ENCODE measurements at places on chromosomes 6 and 20.

DNA sequence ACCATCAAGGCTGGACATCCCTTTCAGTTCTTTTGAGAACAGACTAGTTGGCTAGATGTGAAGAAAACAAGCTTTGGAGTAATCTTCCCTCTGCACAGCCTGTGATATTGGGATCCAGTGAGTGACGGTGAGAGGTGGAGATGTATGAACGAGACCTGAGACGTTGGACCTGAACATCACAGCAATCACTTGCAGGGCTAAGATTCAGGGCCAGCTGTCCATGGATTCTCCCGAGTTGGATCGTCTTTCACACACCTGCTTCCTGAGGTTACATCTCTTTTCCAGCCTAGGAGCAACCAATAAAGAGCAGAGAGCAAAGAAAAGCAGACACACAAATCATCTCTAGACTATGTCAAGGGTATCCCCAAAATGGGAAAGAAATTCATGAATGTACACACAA, 30.0 kb upstream of the TMEM14A start:
- no peak for DNase-seq

GRCh38 chr20:57179265-57179664, 87.2 kb downstream of the BMP7 start:
- DNase-seq, result no peak

DNA sequence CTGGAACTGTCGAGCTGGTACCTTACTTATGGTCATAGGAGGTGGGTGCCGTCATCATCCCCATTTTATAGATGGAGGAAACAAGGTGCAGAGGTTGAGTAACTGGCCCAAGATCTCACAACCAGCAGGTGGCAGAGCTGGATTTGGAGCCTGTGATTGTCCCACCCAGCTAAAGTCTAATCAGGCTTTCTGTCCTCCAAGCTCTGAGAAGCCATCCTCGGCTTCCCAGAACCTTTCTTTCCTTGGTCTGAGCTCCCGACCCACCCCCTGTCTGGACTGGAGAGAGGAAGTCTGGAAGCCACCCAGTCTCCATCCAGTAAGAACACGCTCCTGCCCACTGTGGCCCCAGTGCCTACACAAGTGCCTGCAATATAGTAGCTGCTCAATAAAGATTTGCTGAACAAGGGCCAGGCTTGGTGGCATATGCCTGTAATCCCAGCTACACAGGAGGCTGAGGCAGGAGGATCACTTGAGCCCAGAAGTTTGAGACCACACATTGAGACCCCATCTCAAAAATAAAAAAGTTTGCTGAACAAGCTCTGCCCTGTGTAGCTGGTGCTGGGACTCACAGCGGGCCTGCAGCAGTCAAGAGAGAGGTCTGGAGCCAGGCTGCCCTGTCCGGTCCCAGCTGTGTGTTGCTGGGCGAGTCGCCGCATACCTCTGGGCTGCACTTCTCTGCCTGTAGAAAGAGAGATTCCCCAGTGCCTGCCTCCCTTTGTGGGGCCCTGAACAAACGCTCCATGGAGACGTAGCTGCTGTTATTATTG, 32.5 kb upstream of the DLGAP4 start:
- no peak for DNase-seq

- no peak for DNase-seq
Measured at GRCh38 chr20:7866285-7866684, 74.0 kb downstream of the HAO1 start.

DNA sequence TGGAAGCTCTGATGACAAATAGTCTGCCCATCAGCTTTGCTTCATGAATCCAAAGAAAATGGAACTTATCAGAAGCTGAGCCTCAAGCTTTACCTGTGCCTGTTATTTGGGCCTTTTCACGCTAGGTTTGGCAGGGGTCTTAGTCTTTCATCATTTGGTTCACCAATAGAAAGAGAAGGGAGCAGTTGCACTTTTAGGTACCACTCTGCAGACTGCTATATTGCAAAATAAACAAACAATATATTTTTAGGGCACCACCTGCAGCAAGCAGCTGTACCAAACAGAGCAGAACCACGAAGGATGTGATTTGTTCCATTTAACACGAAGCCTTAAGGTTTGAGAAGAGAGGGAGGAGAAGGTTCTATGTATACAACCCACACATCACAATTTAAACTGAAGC, 291.4 kb upstream of the RNF217 start:
- no peak for DNase-seq

DNA sequence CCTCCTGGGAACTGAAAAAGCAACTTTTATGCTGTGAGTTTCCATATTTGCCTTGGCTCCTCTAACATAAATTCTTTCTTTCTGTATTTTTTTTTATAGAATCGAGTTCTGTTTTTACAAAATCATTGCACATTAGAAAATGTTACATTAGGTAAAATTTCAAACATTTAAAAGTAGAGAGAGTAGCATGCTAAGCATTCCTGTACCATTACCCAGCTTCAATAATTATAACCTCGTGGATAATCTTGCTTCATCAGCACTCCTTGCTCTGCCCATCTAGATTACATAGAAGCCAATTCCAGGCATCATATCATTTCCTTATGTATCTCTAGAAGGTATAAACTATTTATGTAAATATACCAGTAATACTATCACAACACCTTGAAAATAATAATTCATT, 15.4 kb upstream of the FBXO30 start:
- DNase-seq, result no peak

GRCh38 chr6:138331444-138331843, 46.3 kb upstream of the SMIM28 start:
- no peak for DNase-seq

DNA sequence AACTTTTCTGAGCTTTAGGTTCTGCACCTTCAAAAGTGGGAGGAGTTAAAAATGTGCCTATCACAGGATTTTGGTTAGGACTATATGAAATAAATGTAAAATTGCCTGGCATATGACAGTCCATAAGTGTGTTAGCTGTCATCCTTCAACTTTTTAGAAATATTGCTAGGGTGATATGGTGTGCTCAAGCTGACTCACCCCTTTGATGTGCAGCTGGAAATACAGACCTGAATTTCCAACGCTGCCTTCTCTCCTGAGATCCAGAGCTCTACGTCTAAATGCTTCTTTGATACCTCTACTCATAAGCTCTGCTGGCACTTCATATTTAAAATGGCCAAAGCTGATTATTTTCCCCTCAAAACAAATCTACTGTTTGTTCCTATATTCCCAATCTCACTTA, 2.7 kb downstream of the SLC35B3 start:
- DNase-seq, result no peak

- DNase-seq, result no peak
Measured at GRCh38 chr6:138817799-138818198, 21.9 kb downstream of the ECT2L start.

- no peak for DNase-seq
Measured at GRCh38 chr20:51249215-51249614, 226.3 kb upstream of the KCNG1 start.

Data from T-cell (primary cell).